Hepatocyte (in vitro differentiated cells): ENCODE measurements at places on chromosomes 12 and 14. TPM values are rescaled to one million over a fixed set of nuclear protein-coding genes. Genes with fewer than 3 reads are reported as not detected.

The SERPINA12 gene
- 0.25 and 0.90 TPM in 2 replicates for polyA plus RNA-seq

The OTUB2 gene
- 1.5 and 2.8 TPM in 2 replicates for polyA plus RNA-seq

The HOXC12 gene
- not detected in 2 replicates for polyA plus RNA-seq

The TDRD9 gene
- polyA plus RNA-seq, result 1.3 and 2.3 TPM in 2 replicates

The WDHD1 gene
- 4.1 and 4.4 TPM in 2 replicates for polyA plus RNA-seq

The PTMS gene
- polyA plus RNA-seq, result 282 and 315 TPM in 2 replicates

DNA sequence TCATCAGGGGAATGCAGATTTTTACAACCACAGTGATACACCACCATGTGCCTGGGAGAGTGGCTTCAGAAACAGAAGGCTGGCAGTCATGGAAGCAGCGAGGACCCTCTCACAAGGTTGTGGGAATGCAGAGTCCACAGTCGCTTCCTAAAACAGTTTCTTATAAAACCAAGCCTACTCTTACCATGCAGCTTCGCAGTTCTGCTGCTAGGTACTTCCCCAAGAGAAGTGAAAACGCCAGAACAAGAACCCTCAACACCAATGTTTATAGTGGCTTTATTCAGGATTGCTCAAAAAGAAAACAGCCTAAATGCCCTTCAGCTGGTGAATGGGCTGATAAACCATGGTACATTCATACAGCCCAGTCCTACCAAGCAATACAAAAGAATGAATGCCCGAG, 87.2 kb downstream of the DDX51 start:
- no peak overlapping the region for H3K27ac ChIP-seq
- no peaks in the 10 kb centered on the region for H3K36me3 ChIP-seq
- DNase-seq, result no peak
- no peaks in the 10 kb centered on the region for H3K4me1 ChIP-seq
- H3K4me3 ChIP-seq, result no peak overlapping the region
- H3K27me3 ChIP-seq, result no peaks in the 10 kb centered on the region

GRCh38 chr12:24901576-24902461, 47.1 kb downstream of the BCAT1 start:
- DNase-seq, result no peak
- H3K4me1 ChIP-seq, result peaks cover 16% of the 10 kb centered on the region
- H3K27me3 ChIP-seq, result peaks cover 41% of the 10 kb centered on the region
- peak overlapping the region; percentile 47 for H3K4me3 ChIP-seq

DNA sequence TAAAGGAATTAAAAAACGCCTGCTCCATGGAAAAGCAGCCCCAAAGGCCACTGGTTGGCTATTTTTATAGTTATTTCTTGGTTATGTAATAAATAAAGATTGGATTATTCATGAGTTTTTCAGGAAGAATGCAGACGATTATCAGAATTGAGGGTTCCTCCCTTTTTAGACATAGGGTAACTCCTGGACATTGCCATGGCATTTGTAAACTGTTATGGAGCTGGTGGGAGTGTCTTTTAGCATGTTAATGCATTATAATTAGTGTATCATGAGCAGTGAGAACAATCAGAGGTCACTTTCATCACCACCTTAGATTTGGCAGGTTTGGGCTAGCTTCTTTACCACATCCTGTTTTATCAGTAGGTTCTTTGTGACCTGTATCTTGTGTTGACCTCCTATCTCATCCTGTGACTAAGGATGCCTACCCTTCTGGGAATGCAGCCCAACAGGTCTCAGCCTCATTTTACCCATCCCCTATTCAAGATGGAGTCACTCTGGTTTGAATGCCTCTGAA, 728.7 kb downstream of the GALC start:
- no peaks in the 10 kb centered on the region for H3K27me3 ChIP-seq
- H3K4me1 ChIP-seq, result no peaks in the 10 kb centered on the region
- H3K27ac ChIP-seq, result no peak overlapping the region
- H3K36me3 ChIP-seq, result no peaks in the 10 kb centered on the region
- no peak overlapping the region for H3K4me3 ChIP-seq

DNA sequence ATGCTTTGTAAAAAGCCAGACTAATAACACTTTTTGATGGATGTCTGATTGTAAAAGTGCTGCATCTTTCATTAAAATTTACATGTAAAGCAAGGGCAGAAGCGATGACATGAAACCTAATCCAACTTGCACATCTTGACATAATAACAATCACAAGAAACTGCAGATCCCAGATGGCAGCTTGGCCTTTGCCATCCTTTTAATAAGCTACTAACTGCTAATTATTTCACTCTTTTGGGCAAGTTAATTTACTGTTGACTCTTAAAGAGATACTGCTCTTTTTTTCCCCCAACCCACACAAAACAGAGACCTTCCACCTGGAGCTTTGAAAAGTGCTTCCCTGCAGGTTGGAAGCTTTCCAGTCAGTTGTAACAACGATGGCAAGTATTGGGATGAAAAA, 137.5 kb downstream of the NRXN3 start:
- no peaks in the 10 kb centered on the region for H3K27me3 ChIP-seq
- no peak overlapping the region for H3K27ac ChIP-seq
- H3K36me3 ChIP-seq, result no peaks in the 10 kb centered on the region
- no peaks in the 10 kb centered on the region for H3K4me1 ChIP-seq
- DNase-seq, result no peak
- H3K4me3 ChIP-seq, result no peak overlapping the region

- H3K27me3 ChIP-seq, result no peaks in the 10 kb centered on the region
- no peak overlapping the region for H3K4me3 ChIP-seq
- H3K4me1 ChIP-seq, result no peaks in the 10 kb centered on the region
These were observed 266.9 kb downstream of the PPFIA2 start for GRCh38 chr12:81492131-81492720.

- H3K4me3 ChIP-seq, result no peak overlapping the region
- H3K4me1 ChIP-seq, result peaks cover 10% of the 10 kb centered on the region
- H3K36me3 ChIP-seq, result no peaks in the 10 kb centered on the region
- H3K27me3 ChIP-seq, result no peaks in the 10 kb centered on the region
These were observed 79.0 kb downstream of the DCAF5 start for GRCh38 chr14:69073915-69074314.

DNA sequence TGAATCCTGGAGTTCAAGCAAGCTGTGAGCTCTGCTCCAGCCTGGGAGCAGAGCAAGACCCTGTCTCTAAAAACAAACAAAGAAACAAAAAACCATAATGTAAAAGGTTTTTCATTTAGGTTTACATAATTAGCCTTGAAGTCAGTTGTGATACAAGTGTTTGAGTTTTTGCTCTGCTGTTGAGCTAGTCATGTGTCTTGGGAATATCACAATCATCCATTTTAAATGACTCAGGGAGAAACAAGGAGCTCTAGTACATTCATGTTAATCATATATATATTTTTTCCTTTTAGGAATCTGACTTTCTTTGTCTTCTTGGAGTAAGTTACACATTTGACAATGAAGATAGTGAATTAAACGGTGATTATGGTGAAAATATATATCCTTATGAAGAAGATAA, 12.9 kb downstream of the MIA2 start:
- no peak overlapping the region for H3K4me3 ChIP-seq
- H3K36me3 ChIP-seq, result no peaks in the 10 kb centered on the region
- H3K27me3 ChIP-seq, result no peaks in the 10 kb centered on the region

DNA sequence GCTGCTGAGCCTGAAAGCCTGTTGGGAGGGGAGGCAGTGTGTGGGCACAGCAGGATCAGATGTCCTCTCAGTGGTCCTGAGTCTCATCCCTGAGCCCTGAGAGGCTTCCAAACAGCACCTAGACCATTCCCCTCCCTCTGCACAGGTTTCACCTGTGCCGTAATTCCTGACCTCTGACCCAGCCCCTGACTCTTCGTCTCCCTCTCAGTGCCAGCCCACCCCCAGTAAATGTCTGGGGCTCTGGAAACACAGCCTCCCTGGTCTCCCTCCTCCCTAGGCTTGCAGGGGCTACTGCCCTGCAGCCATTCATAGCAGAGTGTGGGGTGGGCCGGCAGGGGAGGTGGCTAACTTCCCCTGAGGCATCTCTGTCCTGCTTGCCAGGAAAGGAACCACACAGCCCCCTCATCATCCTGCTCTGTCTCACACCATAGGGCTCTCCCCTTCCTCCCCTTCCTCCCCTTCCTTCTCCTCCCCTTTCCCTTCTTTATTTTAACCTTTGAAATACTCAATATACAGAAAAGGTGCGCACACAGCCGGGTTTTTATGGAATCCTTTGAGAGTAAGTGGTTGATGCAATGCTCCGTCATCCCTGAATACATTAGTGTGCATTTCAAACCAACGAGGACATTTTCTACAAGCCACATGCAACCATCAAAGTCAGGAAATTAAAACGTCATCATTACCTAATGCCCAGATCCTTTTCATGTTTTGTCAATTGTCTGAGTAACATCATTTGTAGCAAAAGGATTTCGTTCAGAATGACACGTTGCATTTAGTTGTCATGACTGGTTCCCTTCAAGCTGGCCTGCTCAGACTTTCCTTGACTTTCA, 67.0 kb downstream of the PRMT8 start:
- no peak overlapping the region for H3K4me3 ChIP-seq
- no peaks in the 10 kb centered on the region for H3K36me3 ChIP-seq
- no peak overlapping the region for H3K27ac ChIP-seq
- DNase-seq, result no peak
- peaks cover 23% of the 10 kb centered on the region for H3K27me3 ChIP-seq
- no peaks in the 10 kb centered on the region for H3K4me1 ChIP-seq

- peak overlapping the region; percentile 73 for H3K27ac ChIP-seq
- H3K27me3 ChIP-seq, result no peaks in the 10 kb centered on the region
These were observed 21.0 kb downstream of the BATF start for GRCh38 chr14:75543253-75543652.

DNA sequence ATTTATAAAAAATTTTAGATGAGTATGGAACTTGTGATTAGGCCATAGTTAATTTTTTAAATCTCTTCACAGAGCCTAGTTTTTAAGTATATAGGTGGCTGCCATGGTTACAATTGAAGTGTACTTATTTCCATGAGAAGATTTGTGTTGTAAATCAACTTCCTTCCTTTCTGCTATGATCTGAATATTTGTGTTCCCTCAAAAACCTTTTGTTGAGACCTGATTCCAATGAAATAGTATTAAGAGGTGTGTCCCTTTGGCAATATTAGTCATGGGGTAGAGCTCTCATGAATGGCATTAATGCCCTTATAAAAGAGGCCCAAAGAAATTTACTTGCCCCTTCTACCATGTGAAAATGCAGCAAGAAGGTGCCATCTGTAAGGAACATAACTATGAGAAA, 28.8 kb downstream of the ETNK1 start:
- no peak overlapping the region for H3K4me3 ChIP-seq
- no peak for DNase-seq
- no peaks in the 10 kb centered on the region for H3K4me1 ChIP-seq
- no peak overlapping the region for H3K27ac ChIP-seq
- no peaks in the 10 kb centered on the region for H3K36me3 ChIP-seq
- H3K27me3 ChIP-seq, result no peaks in the 10 kb centered on the region

GRCh38 chr12:123720141-123720814, 8.1 kb downstream of the ATP6V0A2 start:
- H3K4me3 ChIP-seq, result no peak overlapping the region
- H3K27ac ChIP-seq, result peak overlapping the region; percentile 60
- DNase-seq, result no peak
- peaks cover 10% of the 10 kb centered on the region for H3K4me1 ChIP-seq
